ENCODE measurements at places on chromosomes 7 and 10.

GRCh38 chr7:137592232-137592896, 248.8 kb upstream of the PTN start:
- DNase-seq = no peak

DNA sequence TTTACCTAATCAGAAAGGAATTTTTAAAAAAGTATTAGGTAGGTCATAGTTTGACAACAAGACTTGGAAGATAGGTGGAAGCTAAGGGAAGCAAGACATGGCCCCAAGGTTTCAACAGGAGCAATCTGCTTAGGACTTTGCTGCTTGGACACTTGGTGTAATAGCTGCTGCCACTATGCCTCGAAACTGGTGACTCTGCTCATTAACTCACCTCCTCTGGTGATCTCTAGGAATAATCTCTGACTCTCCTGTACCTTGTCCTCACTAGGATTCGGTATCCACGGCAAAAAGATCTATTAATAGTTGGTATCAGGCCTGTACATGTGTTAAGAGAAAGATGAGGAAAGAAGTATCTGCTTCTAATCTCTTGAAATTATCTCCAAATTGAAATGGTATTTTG, 53.1 kb downstream of the PTEN start:
- DNase-seq = no peak

DNA sequence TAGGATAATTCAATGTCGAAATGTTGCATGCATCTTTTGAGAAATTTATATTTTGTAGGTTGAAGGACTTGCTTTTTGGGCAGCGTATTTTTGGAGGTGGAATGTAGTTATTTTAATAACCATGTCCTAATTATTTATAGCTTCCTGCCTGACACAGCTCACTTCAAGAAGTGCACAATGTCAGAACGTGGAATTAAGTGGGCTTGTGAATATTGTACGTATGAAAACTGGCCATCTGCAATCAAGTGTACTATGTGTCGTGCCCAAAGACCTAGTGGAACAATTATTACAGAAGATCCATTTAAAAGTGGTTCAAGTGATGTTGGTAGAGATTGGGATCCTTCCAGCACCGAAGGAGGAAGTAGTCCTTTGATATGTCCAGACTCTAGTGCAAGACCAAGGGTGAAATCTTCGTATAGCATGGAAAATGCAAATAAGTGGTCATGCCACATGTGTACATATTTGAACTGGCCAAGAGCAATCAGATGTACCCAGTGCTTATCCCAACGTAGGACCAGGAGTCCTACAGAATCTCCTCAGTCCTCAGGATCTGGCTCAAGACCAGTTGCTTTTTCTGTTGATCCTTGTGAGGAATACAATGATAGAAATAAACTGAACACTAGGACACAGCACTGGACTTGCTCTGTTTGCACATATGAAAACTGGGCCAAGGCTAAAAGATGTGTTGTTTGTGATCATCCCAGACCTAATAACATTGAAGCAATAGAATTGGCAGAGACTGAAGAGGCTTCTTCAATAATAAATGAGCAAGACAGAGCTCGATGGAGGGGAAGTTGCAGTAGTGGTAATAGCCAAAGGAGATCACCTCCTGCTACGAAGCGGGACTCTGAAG, 620 bp downstream of the ZRANB1 start:
- DNase-seq = no peak

- no peak for DNase-seq
These were observed 336.8 kb downstream of the TFEC start for GRCh38 chr7:115693779-115694178.

DNA sequence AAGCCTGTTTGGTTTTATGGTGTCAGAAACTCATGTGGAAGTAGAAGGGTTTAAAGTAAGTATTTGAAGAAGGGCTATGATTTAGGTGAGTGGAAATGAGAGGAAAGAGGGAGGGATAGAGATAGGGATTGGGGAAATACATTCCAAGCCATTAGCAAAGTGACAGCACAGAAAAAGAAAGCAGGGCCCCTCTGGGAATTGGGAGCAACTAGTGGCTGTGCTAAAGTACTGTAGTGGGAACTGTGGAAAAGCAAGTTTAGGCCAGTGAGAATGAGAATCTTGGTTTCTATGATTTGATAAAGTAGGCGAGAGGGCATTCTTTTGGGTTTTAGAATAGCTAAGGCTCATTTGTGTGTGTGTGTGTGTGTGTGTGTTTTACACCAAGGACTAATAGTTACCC, 5.0 kb downstream of the PRKG1 start:
- DNase-seq = no peak

DNA sequence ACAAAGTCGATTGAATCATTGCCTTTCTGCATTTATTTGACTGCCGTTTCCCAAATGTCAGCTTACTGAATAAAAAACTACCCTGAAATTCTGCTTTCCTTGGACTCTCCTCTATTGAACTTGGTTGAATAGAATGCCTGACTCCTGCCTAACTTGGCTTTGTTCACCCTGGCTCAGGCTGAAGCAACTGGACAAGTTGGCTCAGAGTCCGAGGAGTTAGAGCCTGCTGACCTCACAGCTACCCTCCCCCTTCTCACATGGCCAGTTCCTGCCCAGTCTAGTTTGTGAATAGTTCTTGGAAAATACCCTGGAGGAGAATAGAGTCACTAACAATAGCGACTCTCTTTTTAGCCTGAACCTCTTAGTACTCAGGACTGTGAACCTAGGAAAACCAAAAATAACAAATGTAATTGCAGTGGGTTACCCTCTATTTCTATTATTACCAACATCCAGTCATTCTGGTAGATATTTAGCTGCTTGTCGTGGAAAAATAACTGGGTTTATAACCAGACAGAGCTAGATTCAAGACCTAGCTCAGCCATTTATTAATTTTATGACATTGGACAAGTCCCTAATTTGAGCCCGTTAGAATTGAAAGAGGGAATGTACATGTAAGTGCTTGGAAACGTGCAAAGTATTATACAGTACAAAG, 17.3 kb upstream of the NRBF2 start:
- no peak for DNase-seq

GRCh38 chr7:105227391-105227790, 161.3 kb downstream of the SRPK2 start:
- DNase-seq = no peak

GRCh38 chr10:4595719-4596319, 230.2 kb upstream of the AKR1E2 start:
- no peak for DNase-seq

GRCh38 chr10:114087655-114088054, 44.0 kb downstream of the ADRB1 start:
- DNase-seq = no peak

GRCh38 chr7:127629268-127629854, 11.4 kb upstream of the PAX4 start:
- no peak for DNase-seq

Measured in stimulated activated CD8-positive, alpha-beta memory T cell treated with anti-CD3 and anti-CD28 coated beads, Interleukin-2, amount 100 ng/mL, for 1 hour (primary cell).